AG08395 (cell line): ENCODE measurements at places on chromosomes 2 and 18.

DNA sequence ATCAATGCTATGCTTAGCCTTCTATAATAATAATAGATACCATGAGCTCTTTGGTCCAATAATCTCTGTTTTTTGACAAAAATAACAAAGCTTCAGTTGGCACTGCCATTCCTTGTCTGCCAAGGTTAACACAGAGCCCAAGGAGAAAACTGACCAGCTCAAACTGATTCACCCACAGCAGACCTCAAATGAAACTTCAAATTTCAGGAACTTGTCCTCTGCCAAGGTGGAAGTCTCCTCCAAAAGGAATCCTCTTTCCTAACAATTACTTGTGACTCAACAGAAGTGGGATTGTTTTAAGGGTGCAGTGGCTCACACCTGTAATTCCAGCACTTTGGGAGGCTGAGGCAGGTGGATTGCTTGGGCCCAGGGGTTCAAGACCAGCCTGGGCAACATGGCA lies 12.1 kb downstream of the AAK1 start:
- DNase-seq: no peak

- DNase-seq: peak; percentile 27
These were observed 96.5 kb downstream of the NDUFA10 start for GRCh38 chr2:239928391-239929350.

- no peak for DNase-seq
These were observed 9.1 kb downstream of the SMAD7 start for GRCh38 chr18:48941672-48942071.

- DNase-seq: no peak
These were observed 251.7 kb upstream of the PXDN start for GRCh38 chr2:1995987-1996386.

- peak; percentile 83 for DNase-seq
These were observed 233.8 kb downstream of the LDLRAD4 start for GRCh38 chr18:13452388-13452811.

GRCh38 chr2:217597681-217598080 lies 405.1 kb downstream of the TNS1 start:
- DNase-seq: no peak

DNA sequence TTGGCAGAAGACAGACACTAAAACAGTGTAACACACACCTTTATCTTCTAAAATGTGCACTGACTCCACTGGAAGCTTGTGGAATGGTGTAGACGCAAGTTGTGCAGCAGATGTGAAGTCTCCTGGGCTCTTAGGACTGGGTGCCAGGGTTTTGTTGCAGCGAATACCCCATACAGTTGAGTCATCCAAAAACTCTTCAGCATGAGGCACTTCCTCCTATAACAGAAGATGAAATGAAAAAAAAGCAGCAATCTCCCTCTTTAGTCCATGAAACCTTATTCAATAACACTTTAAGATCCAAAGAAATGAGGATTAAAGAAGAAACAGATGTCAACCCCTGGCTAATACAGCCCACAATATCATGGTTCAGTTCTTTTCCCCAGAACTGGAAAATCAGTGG lies 22.2 kb downstream of the BUB1 start:
- DNase-seq: peak; percentile 23

- DNase-seq: peak; percentile 77
These were observed 214.6 kb downstream of the TRIB2 start for GRCh38 chr2:12931186-12931844.
